ENCODE measurements at places on chromosomes 7 and 10. TPM values are rescaled to one million over a fixed set of nuclear protein-coding genes. Genes with fewer than 3 reads are reported as not detected.

Gene HKDC1
- 6.7 TPM for total RNA-seq

Gene CTAGE6
- 0.26 TPM for total RNA-seq

Gene PNLIP
- total RNA-seq = 8,888 TPM

GRCh38 chr7:1523208-1523607 is 7.3 kb upstream of the MAFK start:
- DNase-seq = no peak

GRCh38 chr7:70937424-70937823 is 194.5 kb upstream of the GALNT17 start:
- DNase-seq = no peak

- DNase-seq = no peak
Measured at GRCh38 chr7:133517766-133518165, 264.9 kb downstream of the EXOC4 start.

- no peak for DNase-seq
Measured at GRCh38 chr10:131983780-131984179, 2.1 kb upstream of the BNIP3 start.

DNA sequence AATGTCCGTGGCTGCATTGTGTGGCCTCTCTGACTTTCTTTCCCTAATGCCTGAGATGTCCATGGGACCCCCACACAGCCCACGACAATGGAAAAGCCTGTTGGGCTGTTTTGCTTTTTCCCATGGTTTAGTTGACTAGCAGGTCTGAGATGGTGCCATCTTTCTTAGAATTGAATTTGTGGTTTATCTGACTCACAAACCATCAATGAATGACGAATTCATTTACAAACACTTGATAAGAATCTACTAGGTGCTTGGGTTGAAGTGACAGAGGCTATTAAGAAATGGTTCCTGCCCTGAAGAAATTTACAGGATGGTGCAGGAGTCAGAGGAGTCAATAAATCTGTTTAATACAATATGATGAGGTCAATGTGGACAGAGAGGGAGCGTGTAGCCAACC is 75.4 kb downstream of the OTUD1 start:
- DNase-seq = no peak

- no peak for DNase-seq
Measured at GRCh38 chr10:112214298-112214926, 30.8 kb upstream of the GPAM start.

GRCh38 chr7:138538997-138539644 is 79.1 kb downstream of the TRIM24 start:
- DNase-seq = no peak

DNA sequence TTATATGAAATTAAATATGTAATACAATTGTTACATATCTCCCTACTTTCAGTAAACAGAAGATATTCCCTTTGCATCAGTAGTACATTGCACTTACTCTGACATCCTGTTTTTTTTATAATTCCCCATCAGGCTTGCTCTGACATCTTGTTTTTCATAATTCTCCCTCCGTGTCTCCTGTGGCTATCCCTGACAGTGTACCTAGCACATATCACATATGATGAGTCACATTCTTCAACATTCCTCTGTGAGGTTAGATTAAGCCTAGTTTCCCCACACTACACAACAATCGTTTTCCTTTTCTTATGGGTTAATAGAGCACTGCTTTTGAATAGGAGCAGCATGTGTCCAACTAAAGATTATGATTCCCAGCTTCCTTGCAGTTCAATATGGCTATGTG is 250.6 kb upstream of the NPVF start:
- no peak for DNase-seq

- DNase-seq = peak; percentile 36
Measured at GRCh38 chr10:14016011-14016536, 314.6 kb downstream of the FRMD4A start.

DNA sequence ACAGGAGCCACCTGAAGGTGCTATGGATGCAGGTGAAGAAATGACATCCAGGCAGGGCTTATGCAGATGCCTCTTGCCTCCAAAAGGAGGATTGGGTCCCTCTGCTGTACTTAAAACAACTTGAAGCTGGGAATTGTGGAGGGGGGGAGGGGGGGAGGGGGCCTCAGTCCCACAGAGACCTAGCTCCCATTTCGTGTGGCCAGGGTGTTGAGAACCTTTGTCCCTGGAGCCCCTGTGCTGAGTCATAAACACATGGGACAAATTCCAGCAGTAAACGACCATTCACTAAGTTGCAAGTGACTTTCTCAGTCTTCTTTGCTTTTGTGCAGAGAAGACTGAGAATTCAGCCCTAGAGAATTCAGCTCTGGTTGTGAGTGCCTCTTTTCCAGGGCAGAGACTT is 96.5 kb upstream of the PODXL start:
- DNase-seq = no peak

- DNase-seq = no peak
Measured at GRCh38 chr10:35349389-35349915, 13.1 kb downstream of the CCNY start.

Measured in body of pancreas (tissue), 4 donors.